ENCODE measurements at places on chromosomes 16 and 17.

GRCh38 chr16:57253466-57253865 is 8.4 kb downstream of the ARL2BP start:
- no peak for DNase-seq

DNA sequence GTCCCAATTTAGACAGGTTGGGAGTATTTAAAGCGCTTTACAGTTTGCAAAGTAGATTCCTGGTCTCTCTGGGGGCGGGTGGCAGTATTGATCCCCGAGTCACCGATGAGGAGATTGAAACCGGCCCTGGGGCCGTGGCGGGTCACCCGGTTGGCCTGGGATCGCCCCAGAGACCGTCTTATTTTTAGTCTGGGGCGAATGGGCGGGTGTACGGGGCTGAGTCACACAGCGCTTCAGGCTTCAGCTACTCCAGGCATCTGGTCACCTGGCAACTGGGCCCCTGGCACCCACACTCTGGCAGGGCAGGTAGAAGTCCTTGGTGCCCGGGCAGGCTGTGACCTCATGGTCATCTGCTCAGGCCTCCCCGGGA is 669 bp downstream of the MIEF2 start:
- DNase-seq, result peak; percentile 30

GRCh38 chr16:1982991-1983543 is 926 bp upstream of the GFER start:
- DNase-seq, result no peak

- no peak for DNase-seq
Observed at GRCh38 chr16:10171221-10171620, 11.0 kb downstream of the GRIN2A start.

DNA sequence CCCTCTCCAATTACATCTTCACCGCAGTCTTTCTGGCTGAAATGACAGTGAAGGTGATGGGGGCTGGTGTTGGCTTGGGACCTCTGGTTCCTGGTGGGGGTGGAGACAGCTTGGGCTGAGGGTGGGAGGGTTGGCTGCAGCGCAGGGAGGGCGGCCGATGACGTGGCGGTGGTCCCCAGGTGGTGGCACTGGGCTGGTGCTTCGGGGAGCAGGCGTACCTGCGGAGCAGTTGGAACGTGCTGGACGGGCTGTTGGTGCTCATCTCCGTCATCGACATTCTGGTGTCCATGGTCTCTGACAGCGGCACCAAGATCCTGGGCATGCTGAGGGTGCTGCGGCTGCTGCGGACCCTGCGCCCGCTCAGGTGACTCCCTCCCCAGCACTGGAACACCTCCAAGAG is 31.8 kb upstream of the ABCC3 start:
- DNase-seq, result no peak

DNA sequence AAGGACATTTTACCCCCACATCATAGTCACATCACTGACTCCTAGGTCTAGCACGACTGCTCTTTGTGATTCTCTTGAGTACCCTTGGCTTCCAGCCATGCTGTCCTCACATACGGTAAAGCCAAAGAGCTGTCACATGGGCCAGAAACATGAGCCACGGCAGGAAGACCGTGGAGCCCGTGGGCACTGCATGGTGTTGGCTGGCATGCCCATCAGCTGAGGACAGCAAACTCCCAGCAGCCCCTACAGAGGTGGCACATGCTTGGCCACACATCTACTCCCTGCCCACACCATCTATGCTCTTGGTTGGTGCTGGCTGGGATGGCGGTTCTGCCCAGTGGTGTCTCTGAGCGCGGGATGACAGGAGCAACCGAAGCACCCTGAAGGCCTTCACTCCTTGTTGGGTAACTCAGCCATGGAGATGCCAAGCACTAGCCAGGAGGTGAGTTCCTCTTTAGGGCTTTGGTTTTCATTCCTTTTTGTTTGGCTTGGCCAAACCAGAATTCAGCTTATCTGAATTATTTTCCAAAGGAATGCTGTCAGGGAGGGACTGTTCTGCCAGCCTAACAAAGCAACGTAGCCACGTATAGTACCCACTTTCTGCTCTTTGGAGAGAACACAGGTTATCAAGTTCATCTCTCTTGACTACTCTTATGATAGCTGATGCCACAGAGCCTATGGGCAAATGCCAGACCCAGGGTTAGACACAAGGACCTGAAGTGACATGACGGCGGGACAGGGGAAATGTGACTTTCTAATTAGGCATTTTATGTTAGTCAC is 10.0 kb downstream of the TNFAIP1 start:
- DNase-seq, result no peak

DNA sequence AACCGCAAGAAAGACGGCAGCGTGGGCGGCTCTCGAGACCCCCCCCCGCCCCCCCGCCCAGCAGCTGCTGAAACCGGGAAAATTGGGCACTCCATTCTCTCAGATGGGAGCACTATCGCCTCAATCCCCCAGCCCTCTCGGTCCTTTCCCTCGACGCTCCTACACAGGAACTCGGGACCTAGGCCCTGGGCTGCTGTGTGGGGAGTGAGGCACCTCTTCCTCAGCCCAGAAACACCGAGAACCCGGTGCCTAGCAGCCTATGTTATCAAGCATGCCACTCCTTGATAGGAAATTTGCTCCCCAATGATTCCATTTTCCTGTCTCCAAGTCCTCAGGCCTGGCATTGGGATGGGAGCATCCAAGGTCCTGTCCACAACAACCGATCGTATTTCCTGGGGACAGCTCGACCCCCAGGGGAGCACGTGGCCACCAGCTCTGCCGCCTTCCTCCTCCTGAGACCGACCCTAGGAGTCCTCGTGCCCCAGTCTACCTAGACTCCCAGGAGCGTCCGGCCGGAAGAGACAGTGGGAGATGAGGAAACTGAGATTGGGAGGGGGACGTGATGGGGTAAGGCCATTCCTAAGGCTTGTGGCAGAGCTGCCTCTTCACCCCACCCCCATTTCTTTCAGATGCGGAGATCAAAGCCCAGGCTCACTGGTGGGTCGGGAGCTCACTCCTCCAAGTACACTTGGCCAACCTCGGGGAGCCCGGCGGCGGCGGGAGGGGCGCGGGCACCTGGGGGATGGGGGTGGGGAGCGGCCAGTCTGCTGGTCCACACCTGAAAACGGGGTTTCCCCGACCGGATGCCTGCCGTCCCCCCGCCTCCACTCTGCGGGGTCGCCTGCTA is 17.5 kb upstream of the CBX8 start:
- DNase-seq, result no peak

- DNase-seq, result no peak
Observed at GRCh38 chr17:49548506-49549310, 27.0 kb upstream of the NXPH3 start.

- no peak for DNase-seq
Observed at GRCh38 chr17:28216528-28216927, 102.5 kb upstream of the TMEM97 start.

GRCh38 chr17:67718325-67718941 is 697 bp downstream of the NOL11 start:
- peak; percentile 27 for DNase-seq

DNA sequence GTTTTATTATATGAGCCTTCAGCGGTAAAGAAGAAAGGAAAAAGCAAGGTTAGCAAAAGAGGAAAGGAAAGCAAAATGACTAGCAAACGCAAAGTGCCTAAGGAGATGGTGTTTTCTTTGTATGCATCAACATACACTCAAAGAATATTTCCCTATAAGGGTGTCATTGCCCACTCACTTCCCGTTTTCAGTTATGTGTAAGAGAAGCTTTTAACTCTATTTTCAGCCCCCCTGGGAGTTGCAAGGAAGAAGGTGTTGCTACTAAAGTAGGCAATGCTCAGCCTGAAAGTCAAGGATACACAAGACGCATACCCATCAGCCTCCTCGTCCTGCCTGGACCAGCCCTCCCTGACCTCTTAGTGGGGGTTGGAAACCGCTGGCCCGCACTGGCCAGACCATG is 267.7 kb upstream of the ZFHX3 start:
- DNase-seq, result no peak

- DNase-seq, result no peak
Observed at GRCh38 chr17:60545465-60546191, 19.6 kb upstream of the APPBP2 start.

DNA sequence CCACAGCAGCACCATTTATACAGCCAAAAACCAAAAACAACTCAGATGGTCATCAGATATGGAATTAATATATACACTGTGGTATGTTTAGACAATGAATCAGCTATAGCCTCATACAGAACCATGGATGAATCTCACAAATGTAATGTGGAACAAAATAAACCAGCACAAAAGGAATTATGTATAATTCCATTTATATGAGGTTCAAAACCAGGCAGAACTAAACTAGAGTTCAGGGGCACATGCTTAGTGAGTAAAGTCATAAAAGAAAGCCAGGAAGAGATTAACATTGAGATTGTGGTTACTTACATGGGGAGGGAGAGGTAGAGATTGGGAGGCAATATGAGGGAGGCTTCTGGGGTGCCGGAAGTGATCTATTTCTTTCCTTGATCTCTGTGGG is 231.1 kb downstream of the COPRS start:
- no peak for DNase-seq

DNA sequence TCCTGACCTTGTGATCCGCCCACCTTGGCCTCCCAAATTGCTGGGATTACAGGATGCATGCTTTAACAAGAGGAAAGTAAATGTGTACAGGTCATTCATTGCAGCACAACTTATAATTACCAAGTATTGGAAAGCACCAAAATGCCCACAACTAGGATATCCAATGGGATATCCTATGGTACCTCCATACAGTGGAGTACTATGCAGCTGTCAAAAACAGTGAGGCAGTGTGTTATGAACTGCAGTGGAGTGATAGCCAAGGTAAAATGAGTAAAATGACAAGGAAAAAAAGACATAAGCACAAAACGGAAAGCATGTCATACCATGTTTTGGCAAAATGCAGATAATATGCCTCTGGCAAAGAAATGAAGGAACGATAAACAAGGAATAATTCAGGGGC is 87.6 kb downstream of the FOXL1 start:
- DNase-seq, result no peak

DNA sequence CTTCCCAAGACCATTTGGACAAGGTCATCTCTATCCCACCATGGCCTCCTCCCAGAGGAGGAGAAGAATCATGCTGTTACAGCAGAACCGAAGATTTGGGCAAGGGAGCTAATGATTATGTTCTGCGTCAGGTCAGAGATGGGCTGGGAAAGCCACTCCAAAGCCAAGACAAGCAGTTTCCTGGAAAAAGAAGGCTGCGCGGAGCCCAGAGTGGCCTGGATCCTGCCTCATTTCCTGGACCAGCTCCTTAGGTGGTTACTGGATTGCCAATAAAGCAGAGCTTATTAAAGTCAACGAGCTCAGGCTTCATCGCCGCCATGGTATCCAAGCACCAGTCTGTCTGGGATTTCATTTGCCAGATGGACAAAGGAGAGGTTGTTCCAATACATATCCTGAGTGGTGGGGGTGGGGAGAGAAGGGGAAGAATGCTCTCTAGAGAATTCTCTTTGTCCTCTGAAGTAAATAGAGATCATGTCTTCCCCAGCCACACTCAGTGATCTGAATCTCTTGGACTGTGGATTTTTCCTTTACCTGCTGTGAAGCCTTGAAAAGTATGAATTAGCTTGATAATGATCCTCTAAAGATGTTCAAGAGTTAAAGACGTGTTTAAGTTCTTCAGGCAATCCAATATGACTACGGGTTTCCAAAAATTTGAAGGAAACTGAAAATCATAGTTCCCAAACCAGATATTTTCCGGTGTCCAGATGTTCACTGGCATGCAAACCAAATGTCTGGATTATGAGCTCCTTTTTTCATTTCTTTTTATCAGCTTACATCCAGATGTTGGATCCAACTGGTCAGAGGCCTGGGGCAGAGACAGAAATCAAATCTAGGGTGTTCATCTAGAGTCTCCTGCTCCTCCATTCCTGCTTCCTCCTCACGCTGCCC is 17.7 kb downstream of the PRAC1 start:
- no peak for DNase-seq

GRCh38 chr17:17837966-17838962 is 1.5 kb upstream of the SREBF1 start:
- DNase-seq, result no peak

- DNase-seq, result no peak
Observed at GRCh38 chr17:65925606-65926307, 266.2 kb downstream of the CEP112 start.

GRCh38 chr17:16994631-16995030 is 22.7 kb upstream of the TNFRSF13B start:
- DNase-seq, result no peak

DNA sequence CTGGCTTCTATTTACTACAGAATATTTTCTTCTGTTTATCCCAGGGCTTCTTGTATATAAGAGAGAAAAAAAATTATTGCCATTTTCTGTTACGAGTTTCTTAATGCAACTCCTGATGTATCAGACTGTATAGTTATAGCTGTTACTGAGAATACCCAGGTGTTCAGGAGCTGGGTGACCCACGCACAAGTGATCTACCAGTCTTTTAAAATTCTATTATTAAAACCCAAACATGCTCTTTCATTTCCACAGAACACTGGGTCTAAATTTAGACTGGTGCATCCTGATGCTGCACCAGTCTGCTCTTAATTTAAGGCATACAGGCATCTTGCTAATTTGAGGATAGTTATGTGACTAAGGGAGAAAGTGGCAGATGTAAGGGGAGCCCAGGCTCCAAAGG is 31.2 kb upstream of the NLRP1 start:
- no peak for DNase-seq

DNA sequence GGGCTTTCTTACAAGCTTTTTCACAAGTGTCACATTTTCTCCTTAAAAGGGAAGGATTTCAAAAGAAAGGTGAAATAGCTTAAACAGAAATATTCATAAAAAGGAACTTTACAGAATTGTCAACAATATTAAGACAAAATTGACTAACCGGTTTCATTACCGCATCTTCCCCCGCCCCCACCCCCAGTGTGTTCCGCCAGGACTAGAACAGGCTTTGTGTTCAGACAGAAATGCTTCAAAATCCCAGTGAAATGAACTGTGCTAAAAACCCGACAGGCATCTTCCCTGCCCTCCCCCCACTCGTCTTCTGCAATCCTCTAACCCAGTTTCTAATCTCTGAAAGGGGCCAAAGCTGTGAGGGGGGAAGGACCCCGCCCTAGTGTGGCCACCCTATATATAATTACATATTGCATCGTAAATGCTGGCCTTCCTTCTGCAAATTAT is 990 bp upstream of the ROGDI start:
- no peak for DNase-seq

GRCh38 chr16:78577630-78578029 is 478.2 kb downstream of the WWOX start:
- DNase-seq, result no peak

DNA sequence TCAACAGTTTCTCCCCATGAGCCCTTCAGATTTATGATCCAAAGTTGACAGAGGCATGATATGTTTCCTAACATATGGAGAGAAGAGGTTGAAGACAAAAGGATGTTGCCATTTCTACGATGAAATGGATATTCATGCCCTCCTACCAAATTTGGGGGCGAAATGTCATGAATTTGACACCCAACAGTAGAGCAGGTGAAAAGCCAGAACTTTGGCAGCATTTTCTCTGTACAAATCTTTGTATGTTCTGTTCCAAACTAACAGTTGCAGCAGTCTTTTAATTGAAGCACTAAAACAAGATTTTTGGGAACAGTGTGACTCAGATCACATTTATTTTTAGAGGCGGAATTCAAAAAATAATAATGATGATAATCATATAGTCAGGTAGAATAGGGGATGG is 130.1 kb downstream of the TRIM37 start:
- DNase-seq, result no peak
